ENCODE measurements at places on chromosomes 16 and 17.
A peak's percentile ranks its signal among the peaks of the same experiment; 100 is the strongest.

GRCh38 chr17:15914400-15915170, 30.3 kb upstream of the ADORA2B start:
- no peak for DNase-seq

DNA sequence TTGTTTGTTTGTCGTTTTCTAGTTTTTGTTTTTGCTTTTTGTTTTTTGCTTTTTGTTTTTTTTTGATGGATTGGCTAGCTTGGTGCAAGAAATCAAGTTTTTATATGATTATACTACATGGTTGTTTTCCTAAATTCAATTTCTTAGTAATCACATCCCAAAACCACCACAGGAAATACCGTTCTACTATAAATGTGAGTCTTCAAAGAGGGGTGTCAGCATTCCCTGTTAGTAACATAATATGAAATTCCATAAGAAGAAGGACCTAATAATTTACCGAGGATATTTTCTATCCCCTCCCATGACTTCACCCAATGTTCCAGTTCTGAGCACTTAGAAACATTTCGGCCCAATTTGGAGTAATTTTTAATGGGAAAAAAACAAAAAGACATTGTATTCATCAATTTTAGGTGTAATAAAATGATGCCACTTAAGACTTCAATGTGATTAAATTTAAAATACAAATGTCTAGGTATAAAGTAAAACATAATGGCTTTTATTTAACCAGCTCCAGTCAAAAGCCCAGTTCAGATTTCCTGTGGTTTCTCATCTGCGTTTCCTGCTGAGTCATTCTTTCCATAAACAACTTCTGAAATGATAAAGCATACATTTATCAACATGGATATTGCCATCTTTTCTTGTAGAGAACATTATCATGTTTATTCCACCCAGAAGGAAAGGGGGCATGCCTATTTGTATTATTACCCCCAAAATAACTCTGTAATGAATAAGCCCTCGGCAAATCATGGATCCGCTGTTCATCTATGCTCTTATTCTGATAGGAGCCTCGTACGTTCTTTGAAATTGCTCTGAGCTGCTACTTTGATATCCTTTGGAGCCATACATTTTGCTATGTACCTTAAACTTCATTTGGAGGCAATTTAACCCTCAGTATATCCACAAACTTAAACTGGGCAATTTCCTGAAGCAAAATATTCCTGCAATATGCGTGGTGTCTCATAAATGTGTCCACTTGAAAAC, 28.1 kb downstream of the HSBP1 start:
- DNase-seq: peak; percentile 38

DNA sequence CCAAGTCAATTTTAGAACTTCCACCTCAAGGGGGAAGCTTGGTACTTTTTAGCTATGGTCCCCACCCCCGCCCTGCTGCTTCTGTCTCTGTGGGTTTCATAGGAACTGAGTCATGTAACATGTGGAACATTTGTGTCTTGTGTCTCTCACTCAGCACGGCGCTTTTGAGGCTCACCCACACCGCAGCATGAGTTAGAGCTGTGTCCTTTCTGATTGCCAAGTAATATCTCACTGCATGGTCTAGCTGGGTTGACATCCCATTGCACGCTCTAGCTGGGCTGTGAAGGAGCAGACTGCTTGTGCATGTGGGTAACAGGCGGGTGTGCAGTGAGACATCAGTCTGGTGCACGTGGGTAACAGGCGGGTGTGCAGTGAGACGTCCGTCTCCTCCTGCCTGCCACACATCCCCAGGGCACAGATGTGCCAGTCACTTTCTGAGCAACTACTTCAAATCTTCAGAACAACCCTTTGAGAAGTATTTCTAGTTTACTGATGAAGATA, 26.4 kb upstream of the SLC7A5 start:
- peak; percentile 45 for DNase-seq

- no peak for DNase-seq
Measured at GRCh38 chr16:7437843-7438242, 105.2 kb downstream of the RBFOX1 start.

DNA sequence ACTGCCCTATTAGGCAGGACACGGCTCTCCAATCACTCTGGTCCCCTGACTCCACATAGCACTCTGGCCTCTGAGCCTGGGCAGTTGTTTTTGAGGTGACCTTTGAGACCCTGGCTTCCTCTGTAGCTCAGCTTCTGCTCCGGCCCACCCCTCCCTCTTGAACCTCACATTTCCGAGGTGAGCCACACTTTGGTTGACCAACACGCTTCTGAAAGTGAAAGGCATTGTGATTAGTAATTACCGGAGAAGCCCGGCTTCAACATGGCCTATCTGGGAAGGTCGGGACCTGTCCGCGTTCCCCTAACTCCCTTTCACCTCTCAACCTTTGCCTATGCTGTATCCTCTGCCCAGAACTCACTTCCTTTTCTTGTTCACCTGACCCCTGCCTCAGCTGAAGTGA, 10.3 kb upstream of the ITGAX start:
- no peak for DNase-seq

DNA sequence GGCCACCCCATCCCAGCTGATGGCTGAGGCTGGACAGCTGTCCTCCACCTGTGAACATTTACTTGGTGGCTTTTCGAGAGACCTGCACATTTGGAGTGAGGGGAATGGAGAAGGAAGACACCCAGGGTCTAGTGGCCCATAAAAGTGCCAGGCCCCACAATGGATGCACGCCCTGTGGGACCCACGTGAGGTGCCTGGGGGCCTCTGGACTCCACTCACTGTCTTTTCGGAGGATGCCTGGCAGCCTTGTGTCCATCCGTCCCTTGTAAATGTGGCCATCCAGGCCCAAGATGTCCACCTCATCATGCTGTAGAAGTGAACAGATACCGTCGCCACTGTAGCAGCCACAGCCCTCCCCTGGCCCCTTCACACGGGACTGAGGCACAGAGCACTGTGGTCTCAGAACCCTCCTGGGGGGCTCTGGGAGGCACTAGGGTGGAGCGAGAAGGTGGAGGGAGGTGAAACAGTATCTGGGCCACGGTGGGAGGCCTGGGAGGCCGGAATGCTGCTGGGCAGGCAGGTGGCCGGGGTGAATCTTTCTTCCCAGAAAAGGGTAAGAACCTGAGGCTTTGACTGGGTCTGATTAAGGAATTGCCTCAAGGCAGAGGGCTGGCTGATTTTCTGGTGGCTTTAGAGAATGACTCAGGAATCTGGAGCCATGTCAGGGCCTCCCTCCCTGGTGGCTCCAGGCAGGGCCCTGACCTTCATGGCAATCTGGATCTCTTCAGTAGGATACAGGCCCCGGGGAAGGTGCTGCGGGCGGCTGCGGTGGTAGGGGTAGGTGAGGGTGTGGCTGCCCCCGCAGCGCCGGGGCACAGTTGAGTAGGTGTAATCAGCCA, 11.5 kb downstream of the UBALD2 start:
- no peak for DNase-seq

- no peak for DNase-seq
Measured at GRCh38 chr17:28379814-28380801, 8.6 kb downstream of the SARM1 start.

DNA sequence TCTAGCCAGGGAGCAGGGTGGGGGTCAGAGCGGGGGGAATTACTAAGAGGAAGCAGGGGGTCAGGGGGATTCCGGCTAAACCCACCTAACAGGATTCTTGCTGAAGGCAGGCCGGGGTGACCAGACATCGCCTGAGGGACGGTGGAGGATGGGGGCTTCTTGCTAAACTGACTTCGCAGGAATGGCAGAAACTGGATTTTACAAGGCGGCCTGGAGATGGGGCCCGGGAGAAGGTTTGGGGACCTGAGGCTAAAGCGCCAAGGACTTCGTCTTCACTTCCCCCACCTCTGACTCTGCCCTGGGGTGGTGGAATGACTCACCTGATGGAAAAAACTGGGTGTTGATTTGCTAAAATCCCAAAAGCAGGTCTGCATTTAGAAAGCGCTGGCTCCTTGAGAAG, 23.5 kb downstream of the LGALS3BP start:
- no peak for DNase-seq

DNA sequence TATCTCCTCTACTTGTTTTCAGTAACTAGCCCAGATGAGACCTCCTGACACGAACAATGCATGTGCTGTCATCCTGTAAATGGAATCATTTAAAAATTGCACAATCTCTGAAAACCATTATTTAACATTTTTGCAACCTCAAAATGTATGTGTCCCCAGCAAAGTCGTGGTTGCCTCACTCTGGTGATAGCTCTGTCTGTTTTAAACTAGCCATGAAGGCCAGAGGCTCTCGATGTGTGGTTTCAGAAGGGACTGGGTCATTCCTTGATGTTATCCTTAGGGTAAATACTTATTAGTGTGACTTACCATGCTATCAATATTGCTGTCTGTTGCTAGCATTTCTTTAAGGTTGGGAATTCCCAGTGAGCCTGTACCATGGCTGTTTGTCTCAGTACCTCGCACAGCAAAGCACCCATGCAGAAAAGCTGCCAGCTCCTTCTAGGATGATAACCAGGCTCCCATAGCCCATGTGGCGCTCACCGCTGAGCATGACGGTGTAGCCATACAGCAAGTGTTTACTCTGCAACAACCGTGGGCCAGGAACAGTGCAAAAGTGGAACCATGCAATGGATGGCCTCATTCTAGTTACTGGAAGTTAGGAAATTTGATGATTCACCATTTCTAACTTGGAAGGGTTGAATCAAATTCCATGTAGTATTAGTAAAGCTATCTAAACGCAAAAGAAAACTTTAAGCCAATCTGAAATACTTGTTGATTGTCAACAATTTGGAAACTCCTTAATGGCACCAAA, 2.9 kb upstream of the PGS1 start:
- peak; percentile 87 for DNase-seq

DNA sequence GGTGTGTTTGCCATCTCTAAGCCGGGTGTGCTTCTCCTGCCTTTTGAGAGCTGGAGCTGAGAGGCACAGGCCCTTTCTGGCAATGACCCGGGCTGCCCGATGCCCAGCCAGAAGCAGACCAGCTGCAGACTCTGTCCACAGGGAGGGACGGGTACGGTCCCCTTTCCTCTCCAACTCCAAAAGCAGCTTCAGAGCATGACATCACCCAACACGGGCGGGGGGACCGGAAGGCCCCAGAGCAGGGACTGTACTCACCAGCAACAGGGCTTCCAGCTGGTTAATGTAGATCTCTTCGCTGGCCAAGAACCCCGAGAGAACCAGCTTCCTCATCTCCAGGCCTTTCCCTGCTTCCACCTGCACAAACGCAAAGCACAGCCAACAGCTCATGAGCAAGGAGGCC, 79.4 kb downstream of the ABR start:
- DNase-seq: no peak
